ENCODE measurements at places on chromosomes 4 and X.

DNA sequence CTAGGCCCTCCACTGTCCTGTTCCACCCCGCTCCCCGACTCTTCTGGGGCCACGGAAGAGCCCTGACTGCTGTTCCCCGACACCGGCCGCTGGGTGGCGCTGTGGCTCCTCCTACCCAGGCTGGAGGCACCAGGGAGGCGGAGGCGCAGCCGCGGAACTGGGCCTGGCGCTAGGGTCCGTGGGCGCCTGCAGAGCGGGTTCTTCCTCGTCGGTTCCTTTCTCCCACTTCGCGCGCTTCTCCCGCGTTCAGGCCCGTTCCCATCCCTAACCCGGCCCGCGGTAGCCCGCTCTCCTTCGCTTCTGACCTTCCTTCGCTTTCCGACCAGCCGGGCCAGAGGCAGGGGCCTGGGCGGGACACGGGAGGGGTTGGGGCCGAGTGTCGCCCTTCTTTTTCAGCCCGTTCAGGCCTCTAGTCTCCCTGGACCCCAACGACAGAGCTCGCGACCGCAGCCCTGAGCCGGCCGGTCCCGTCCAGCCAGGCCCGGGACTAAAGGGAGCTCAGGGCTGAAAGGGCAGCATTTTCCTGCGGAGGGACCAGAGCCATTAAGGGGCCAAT is 34.3 kb downstream of the NALF2 start:
- DNase-seq: peak; percentile 51

- no peak for DNase-seq
Measured at GRCh38 chr4:123976819-123977218, 580.2 kb downstream of the SPRY1 start.

GRCh38 chrX:41931591-41931990 is 8.2 kb upstream of the CASK start:
- no peak for DNase-seq

GRCh38 chrX:106999002-106999975 is 723 bp downstream of the MORC4 start:
- peak; percentile 12 for DNase-seq
